ENCODE measurements at places on chromosomes 6 and 20.

DNA sequence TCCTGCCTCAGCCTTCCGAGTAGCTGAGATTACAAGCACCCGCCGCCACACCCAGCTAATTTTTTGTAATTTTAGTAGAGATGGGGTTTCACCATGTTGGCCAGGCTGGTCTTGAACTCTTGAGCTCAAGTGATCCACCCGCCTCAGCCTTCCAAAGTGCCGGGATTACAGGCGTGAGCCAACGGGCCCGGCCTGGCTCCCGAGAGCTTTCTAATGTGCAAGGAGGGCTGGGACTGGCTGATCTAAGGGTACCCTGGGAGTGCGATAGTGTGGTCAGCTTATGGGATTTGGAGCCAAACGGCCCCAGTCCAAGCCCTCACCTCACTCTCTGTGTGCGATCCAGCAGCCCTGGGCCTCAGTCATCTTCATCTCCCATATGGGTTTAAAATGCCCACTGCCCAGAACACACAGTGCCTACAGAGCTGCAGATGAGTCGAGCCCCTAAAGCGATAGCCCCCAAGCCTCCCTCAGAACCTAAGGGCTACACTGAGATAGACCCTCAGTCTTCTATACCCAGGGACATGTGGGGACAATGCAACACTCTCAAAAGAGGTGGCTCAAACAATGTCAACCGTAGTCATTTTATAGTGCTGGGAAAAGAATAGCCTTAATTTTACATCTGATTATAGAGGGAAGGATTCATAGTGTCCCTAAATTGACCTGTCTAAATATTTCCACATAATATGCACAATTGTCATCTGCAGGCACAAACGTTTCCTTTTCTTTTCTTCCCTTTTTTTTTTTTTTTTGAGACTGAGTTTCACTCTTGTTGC is 50.1 kb downstream of the SSR1 start:
- no peak for DNase-seq

GRCh38 chr6:28673787-28674671 is 148.3 kb downstream of the GPX5 start:
- no peak for DNase-seq

DNA sequence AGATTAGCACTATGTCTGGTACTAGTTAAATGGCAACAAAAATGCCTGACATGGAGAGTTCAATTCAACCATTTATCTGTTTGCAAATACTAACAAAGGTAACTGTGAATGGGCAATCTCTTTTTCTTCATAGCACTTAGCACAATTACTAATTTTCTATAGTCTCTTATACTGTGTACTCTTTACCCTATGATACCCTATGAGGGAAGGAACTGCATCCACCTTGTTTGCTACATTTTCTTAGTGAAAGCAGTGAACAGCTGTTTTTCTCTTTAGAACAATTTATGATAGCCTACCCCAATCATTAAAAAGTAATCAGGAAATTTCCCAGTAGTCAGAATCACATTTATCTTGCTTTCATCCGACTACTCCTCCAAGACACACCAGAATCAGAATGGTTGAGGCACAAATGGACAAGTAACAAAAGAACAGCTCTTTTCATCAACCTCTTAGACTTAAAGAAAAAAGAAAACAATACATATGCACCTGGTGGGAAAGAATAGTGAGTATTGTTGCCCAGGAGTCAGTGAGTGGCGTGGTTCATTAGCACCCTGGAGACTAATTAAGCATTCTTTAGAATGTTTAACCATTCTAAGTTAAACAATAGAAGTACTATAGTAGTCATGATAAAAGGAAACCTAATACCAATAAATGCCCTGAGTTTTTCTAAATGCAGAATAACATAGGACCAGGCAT is 16.7 kb downstream of the ZNF292 start:
- no peak for DNase-seq

DNA sequence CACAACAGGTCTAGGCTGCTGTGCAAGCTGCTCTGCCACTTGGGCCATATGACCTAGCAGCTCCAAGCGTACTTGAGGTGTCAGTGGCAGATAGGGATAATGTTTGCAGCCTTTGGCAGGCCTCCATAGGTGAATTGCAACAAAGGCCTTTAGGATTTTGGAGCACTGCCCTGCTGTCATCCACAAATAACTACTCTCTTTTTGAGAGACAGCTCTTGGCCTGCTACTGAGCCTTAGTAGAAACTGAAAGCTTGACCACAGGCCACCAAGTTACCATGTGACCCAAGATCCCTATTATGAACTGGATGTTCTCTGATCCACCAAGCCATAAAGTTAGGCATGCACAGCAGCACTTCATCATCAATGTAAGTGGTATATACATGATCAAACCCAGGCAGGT is 29.9 kb downstream of the FBXO30 start:
- DNase-seq = no peak

DNA sequence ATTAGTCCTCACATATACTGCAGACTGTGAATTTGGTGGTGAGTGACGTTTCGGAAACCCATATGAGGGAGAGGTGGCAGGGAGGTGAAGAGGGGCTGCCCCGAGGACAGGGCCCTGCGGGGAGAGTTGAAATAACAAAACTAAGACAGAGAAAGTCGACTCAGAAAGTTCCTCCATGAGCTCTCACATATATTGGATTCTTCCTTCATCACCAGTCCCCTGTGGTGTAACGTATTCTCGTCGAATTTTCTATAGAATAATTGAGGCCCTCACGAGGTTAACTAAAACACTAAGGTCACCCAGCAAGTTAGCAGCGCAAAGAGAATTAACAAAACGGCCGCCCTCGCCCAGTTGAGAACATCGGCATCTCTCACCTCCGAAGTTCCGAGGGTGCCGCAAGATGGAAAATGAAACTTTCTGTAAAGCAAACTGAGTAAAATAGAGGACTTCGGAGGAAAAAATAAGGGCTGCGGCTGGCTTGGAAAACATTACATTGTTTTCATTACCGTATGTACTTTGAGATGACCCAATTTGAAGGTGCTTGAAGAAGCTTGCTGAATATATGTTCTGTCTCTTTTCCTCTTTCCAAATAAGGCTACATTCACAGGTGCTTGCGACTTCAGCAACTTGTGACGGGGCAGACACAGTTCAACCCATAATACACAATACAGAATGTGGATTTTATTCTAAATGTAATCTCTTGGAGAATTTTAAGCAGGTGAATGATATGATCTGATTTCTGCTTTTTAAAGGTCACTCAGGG is 490.9 kb upstream of the JARID2 start:
- no peak for DNase-seq

DNA sequence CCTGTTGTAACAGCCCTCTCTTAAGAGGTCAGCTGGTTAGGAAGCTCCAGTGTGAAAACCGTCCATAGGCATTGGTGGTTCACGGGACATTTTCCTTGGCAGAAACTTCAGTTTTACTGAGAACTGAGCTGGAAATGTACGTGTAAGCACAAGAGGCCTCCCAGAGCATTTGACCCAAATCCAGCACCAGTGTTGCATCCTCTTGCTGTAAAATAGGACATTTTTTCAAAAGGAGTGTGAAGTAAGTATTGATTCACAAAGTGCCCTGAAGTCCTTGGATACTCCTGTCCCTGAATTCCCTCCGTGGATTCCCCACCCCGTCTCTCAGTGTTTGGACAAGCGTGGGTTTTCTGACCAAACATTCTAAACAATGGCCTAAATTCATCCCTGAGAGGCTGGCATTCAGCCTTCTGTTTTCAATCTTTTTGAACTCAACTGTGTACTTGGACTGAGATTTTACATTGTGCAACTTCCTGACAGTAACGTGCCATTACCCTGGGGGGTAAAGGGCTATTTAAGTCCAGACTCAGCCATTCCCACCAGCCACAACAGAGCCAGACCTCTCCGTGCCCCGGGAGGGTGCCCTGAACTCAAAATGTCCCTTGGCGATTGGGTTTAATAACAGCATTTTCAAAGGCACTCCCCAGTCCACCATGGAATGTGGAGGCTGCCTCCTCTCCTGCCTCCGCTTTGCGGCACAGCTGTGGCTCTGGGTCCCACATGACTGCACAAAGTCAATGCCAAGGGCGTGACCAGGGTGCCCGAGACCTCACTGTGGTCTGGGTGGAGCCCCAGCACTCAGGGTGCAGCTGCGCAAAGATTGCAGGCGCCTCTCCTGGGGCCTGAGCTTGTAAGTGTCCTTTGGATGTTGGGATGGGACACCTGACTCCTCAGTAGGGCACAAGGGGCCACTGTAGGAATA is 92.7 kb upstream of the AFDN start:
- DNase-seq = no peak

GRCh38 chr6:165668951-165669350 is 5.9 kb upstream of the PDE10A start:
- DNase-seq = no peak

GRCh38 chr20:52572687-52573086 is 381.1 kb upstream of the ZFP64 start:
- DNase-seq = no peak

- DNase-seq = no peak
Observed at GRCh38 chr6:901696-902460, 208.9 kb upstream of the EXOC2 start.

GRCh38 chr6:123810948-123811347 is 7.3 kb downstream of the NKAIN2 start:
- no peak for DNase-seq

GRCh38 chr6:152018876-152019275 is 211.4 kb downstream of the ESR1 start:
- no peak for DNase-seq

DNA sequence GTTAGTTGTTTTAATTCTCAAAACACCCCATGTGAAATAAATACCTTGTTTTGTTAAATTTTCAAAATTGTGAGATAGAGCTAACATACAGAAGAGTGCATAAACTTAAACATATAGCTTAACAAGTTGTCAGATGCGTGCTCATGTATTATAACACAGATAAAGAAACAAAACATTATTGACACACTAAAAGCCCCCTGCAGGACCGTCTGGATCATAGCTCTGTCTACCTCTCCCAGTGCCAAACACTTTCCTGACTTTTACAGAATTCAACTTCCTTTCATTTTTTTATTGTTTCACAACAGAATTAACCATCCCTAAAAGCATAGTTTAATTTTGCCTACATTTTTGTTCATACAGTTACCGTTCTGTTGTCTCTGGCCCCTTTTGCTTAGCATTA is 17.8 kb upstream of the FRK start:
- DNase-seq = no peak

- no peak for DNase-seq
Observed at GRCh38 chr6:110530671-110531070, 54.3 kb upstream of the SLC22A16 start.

DNA sequence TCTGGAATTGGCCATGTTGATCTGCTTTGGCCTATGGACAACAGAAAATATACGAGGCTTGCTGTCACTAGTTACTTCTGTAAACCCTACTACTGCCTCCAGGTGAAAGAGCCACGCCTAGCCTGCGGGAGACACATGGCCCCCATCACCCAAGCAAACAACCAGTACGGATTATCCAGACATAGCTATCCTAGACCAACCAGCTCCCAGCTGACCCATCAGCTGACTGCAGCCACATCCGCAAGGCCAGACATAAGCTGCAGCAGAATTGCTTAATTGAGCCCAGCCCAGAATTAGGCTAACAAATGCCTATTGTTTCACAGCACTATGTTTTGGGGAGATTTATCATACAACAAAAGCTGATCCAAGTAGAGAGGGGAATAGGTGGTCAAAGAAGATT is 13.5 kb downstream of the REV3L start:
- DNase-seq = no peak

- no peak for DNase-seq
Observed at GRCh38 chr6:134589512-134589911, 271.6 kb upstream of the SGK1 start.

GRCh38 chr6:69279805-69280204 is 517.0 kb downstream of the LMBRD1 start:
- DNase-seq = no peak

- DNase-seq = no peak
Observed at GRCh38 chr6:91539456-91539855, 952.6 kb upstream of the MAP3K7 start.

- no peak for DNase-seq
Observed at GRCh38 chr6:30781743-30782424, 37.5 kb upstream of the IER3 start.

GRCh38 chr6:87029711-87030314 is 65.1 kb downstream of the CGA start:
- no peak for DNase-seq

DNA sequence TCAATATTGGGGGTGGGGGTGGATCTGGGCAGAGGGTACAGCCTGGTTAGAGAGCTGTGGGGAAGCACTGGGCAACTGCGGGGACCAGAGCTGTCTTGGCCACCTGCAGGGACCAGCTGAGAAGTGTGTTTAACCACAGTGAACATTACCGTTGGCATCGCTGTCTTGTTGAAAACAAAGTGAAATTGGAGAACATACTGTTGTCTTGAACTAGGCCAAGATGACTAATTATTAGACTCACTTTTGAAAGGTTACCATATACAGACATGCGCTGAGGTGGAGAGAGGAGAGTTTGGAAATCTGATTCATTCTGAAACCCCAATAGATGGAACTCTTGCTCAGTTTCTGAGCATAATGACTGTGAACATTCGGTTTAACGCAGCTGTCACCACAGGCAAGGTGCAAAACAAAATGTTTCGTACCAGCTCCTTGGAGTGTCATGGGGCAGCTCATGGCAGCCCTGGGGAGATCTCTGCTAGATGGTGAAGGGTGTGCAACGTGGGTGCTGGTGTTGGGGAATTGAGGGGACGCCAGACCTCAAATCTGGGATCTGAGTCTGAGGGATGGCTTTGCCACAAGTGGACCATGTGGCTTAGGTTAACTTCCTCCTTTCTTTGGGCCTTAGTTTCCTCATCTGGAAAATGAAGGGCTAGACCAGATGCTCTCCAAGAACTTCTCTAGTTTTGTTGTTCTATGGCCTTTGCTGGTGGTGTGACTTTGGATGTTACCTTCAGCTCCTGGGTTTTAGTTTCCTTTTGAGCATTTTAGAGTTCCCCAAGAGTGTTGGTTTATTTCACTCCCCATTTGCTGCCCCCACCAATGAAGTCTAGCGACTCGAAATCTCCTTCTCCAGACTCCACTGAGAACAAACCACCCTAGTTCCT is 24.6 kb upstream of the GTSF1L start:
- DNase-seq = no peak

DNA sequence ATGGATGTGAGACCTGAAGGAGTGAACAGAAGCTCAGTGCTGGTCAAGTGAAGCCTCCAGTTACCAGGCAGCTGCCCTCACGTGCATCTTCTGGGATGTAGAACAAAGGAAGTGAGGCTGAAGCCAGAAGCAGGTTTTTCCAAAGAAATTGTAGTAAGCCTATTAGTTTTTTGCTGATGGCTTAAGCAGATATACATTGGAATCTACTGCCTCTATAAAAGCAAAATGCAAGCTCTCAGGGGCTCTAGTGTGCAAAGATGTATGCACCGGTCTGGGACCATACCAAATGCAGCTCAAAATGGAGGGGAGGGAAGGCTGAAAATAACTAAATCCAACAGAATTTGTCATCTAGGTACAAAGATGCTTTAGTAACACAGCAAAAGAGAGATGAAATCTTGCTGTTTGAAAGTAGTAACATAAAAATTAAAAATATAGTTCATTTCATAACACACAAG is 77.0 kb downstream of the DTNBP1 start:
- no peak for DNase-seq

- DNase-seq = no peak
Observed at GRCh38 chr6:84242265-84242664, 14.8 kb upstream of the CEP162 start.

- DNase-seq = no peak
Observed at GRCh38 chr6:118528129-118528528, 20.0 kb upstream of the PLN start.

All from T-helper 22 cell (primary cell).